GM12864 (cell line): ENCODE measurements at places on chromosomes 3 and 15.
A peak's percentile ranks its signal among the peaks of the same experiment; 100 is the strongest.

GRCh38 chr3:99330281-99330680 is 308.1 kb upstream of the COL8A1 start:
- DNase-seq = no peak

DNA sequence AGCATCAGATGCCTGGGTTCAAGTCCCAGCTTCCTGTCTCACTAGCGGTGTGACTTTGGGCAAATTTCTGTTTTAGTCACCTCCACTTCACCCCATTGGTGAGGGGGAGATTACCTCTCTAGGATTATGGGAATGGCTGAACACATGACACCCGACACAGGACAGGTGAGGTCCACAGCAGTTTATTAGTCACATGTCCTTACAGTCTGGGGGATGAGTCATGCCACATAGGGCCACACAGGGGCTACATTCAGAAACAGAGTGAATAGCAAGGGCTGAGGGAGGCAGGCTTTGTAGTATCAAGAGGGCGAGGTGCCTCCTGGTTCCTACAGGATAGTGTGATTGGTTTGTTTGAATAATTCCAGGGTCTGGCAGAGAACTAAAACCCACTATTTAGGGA is 15.2 kb upstream of the ITGA11 start:
- DNase-seq = no peak

- no peak for DNase-seq
Measured at GRCh38 chr3:195032106-195032759, 238.7 kb downstream of the XXYLT1 start.

- DNase-seq = no peak
Measured at GRCh38 chr15:81813215-81813614, 232.6 kb downstream of the MEX3B start.

DNA sequence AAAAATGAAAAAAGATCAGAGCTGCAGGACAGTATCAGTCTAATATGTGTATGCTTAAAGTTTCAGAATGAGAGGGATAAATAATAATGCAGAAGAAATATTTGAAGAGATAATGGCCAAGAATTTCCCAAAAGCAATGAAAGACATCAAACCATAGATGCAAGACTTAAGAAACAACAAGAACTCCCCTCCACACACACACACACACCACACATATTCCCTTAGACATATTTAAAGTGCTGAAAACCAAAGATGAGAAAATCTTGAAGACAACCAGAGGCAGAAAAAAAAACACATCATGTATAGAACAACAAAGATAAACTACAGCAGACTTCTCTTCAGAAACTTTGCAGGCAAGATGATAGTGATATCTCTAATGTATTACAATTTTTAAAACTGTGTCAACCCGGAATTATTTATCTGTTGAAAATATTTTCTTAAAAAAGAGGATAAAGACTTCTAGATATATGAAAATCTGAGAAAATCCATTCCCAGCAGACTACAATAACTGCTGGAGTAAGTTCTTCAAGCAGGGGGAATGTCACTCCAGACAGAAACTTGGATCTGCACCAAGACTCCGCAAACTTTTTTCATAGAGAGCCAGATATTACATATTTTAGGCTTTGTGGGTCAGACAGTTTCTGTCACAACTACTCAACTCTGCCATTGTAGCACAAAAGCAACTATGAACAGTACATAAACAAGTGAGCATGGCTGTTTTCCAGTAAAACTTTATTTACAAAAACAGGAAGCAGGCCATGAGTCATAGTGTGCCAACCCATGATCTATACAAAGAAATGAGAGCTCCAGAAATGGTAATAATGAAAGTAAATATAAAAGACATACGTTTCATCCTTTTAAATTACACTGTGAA is 223.4 kb upstream of the CGNL1 start:
- DNase-seq = peak; percentile 49

DNA sequence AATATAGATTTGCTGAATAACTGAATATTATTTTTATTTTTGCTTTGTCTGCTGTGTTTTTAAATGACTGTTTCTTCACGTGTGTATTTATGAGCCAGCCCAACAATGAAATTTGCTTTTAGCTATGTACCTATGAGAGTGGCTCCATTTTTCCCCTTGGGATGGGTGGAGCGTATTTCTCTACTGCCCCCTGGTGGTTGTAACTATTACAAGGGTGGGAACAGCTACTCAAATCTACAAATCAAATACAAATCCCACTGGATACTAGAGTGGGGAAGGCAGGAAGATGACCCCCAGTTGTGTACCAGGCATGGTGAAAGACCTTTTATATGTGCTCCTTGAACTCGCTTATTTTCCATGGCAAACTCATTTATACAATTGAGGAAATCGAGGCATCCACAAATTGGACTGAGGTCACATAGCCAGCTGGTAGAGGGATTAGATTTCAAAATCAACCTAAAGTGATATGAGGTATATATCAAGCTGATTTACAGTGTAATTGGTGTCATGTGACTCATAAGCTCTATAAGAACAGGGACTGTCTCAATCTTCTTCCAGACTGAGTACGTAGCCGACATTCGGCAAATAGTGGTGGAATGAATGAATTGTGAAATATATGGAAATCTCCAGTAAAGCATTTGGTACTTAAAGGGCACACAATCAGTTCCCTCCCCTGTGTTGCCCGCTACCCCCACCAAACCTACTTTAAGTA is 69.5 kb upstream of the VEPH1 start:
- peak; percentile 4 for DNase-seq
